ENCODE measurements at places on chromosomes 13 and 19.

- no peak for DNase-seq
Measured at GRCh38 chr19:48510421-48511268, 990 bp downstream of the LMTK3 start.

GRCh38 chr19:57078802-57079201 is 41.0 kb upstream of the USP29 start:
- no peak for DNase-seq

- peak; percentile 50 for DNase-seq
Measured at GRCh38 chr19:8252922-8253589, 43.9 kb downstream of the CERS4 start.

- DNase-seq: no peak
Measured at GRCh38 chr19:5641171-5641570, 18.3 kb downstream of the SAFB start.
